ENCODE measurements at places on chromosomes 5 and 9. TPM values are rescaled to one million over a fixed set of nuclear protein-coding genes. Genes with fewer than 3 reads are reported as not detected.

- DNase-seq: no peak
These were observed 8.9 kb upstream of the ENTPD8 start for GRCh38 chr9:137449931-137450538.

DNA sequence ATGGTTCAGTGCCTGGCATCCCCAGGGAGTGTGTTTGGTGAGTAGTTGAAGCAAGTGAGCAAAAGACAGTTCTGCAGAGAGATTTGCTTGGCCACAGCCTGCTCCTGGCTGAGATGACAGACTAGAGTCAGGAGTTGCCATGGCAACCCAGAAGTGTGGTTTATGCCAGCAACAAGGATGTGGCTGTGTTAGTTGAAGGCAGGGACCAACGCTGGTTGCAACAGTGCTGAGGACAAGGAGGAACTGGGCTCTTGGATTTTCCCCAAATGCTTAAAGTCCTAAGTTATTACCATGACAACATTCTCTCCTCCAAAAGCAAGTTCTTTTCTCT lies 2.7 kb downstream of the NXNL2 start:
- no peak for DNase-seq

DNA sequence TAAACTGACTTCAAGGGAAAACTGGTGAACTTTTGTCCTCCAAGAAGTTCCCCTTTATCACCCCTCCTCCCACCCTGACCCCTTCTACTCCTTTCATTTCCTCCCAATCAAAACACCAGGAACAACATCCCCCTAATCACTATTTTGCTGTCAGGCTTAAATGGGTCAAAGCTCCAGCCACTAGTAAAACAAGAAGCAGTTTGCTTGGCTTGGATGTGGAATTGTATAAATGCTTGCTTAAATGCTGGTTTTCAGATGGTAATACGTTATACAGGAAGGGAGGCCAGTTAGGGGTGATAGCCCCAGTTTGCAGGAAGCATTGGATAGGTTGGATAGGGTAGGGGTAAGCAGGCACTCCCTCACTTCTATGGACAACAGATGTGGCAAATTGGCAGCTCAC lies 473.6 kb downstream of the AGTPBP1 start:
- no peak for DNase-seq

DNA sequence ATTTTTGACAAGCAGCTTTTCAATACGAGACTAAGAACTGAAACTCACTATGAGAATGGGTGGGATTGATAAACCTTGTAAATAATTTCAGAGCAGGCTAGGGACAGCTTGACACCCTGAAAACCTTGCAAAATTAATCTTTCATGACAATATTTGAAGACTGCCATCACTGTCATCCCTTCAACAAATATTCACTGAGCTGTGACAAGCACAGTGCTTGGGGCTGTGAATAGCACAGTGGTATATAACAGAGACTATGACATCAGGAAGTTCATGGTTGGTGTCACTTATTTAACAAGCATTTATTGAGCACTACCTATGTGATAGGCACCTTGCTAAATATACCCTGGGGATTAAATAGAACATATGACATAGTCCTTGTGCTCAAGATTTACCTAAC lies 741.0 kb upstream of the RIOK2 start:
- no peak for DNase-seq

Gene PDLIM4
- 18.0 TPM for polyA plus RNA-seq

Gene ZNF618
- polyA plus RNA-seq: 42.5 TPM

Gene DTWD2
- 13.2 TPM for polyA plus RNA-seq

- DNase-seq: no peak
These were observed 5.4 kb upstream of the SLC25A51 start for GRCh38 chr9:37909326-37909725.

GRCh38 chr9:2288309-2288708 lies 273.2 kb downstream of the SMARCA2 start:
- DNase-seq: no peak

Gene PDLIM7
- polyA plus RNA-seq: 95.5 TPM

Gene RNF208
- polyA plus RNA-seq: 14.9 TPM

- no peak for DNase-seq
These were observed 60.5 kb downstream of the GLDC start for GRCh38 chr9:6584881-6585597.

DNA sequence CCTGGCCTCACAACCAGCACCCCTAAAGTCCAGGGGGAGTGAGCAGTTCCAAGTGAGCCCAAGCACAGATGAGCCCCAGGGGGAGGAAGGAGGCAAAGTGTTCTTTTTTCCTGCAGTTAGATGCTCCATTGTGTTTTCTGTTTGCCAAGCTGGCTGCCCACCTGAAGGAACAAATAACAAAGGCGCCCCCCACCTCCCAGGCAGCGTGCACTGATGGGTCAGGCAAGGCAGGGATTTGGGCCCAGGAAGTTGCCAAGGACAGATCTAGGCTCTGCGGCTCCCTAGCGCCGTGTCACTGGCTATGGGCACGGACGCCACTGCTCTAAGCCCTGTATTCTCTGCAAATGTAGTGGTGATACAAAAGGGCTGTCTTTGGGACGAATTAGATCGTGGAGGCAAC lies 21.8 kb downstream of the FGF1 start:
- no peak for DNase-seq

DNA sequence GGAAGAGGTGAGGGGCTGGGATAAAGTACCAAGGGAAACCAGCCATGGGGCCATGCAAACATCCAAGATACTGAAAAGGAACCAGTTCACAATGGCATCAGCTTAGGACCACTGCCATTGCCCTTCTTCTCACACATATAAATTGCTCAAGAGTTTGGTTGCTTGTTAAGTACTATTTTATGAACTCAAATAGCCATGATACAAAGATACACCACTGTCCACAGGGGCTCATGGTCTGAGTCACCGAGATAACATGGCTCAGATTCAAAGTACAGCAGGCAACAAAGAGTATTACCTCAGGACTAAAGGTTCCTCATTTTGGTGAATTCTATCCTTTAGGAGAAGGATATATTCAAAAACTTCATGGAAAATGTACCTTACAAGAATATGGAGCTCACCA lies 55.6 kb downstream of the FANCC start:
- DNase-seq: no peak

GRCh38 chr9:86257391-86257790 lies 2.1 kb downstream of the C9orf153 start:
- no peak for DNase-seq

- no peak for DNase-seq
These were observed 21.7 kb upstream of the NSD1 start for GRCh38 chr5:177111720-177112394.

- no peak for DNase-seq
These were observed 51.1 kb upstream of the EGFL7 start for GRCh38 chr9:136611606-136612005.

Gene KIF20A
- 46.0 TPM for polyA plus RNA-seq

- DNase-seq: no peak
These were observed 175.8 kb downstream of the WDR70 start for GRCh38 chr5:37554938-37555337.

DNA sequence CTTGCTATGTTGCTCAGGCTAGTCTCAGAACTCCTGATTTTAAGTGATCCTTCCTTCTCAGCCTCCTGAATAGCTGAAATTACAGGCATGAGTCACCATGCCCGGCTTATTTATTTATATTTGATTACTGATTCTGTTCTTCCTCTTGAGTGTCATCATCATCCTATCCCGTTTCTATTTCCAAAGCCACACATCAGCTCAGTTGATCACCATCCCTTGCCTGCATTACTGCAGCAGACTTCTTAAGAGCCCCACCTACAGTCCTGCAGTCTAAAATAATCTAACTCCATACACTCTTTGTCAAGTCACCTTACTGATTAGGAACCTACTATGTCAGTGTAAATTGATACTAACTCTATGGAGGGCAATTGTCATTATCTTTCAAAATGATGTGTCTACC lies 138.9 kb upstream of the RAI14 start:
- DNase-seq: no peak

DNA sequence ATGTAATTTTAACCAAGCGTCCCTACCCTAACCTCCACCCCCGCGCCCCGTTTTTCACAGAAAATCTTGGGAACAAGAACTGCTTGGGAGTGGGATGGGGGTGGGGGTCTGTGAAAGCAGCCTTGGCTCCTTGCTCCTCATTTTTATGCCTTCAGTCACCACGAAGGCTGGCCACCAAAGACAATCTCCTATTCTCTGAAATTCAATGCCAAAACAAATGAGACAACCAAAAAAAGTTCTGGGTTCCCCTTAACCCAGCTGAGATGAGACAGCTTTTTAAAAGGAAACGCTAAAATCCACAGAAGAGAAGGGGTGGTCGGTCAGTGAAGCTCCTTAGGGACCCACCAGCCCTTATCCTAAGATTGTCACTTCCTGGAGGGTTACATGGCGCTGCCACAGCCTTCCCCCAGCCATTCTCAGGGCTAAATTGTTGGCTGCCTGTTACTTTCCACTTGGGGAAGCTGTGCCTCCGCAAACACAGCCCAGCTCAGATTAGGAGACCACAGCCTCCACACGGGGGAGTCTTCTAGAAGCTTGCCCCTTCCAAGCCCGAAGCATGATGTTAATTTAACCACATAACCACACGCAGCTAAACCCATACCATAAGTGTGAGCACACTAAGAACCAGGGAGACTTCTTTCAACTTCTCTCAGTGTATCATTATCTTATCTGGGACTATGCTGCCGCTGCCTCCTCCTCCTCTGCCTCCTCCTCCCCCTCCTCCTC lies 136.3 kb downstream of the FOXD1 start:
- DNase-seq: no peak

- no peak for DNase-seq
These were observed 229.8 kb downstream of the FANCC start for GRCh38 chr9:95087659-95088242.

DNA sequence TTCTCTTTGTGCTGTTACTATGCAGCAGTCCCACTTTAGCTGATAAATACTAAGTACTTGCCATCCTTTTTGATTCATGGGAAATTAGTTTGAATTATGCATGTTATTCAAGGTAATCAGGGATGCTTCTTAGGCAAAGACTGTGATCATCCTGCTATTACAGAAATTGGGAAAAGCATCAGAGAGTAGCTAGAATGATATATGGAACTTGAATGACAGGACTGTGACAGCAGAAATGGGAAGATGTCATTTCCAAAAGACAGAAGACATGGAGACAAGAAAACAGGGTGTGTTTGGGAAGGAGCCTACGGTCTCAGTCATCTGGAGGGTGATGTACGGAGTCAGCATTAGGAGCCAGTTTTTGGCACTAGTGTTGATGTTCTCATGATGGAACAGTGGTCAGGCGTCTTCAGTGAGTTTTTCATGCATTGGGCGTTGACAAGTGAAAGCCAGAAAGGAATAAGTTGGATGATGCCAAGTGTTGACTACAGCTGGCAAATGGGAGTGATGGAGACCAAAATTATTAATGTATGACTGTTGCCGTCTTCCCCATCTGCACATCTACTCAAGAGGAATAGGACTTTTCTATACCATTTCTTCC lies 70.4 kb downstream of the TMEM167A start:
- DNase-seq: no peak

Gene PDE4D
- polyA plus RNA-seq: 22.3 TPM

DNA sequence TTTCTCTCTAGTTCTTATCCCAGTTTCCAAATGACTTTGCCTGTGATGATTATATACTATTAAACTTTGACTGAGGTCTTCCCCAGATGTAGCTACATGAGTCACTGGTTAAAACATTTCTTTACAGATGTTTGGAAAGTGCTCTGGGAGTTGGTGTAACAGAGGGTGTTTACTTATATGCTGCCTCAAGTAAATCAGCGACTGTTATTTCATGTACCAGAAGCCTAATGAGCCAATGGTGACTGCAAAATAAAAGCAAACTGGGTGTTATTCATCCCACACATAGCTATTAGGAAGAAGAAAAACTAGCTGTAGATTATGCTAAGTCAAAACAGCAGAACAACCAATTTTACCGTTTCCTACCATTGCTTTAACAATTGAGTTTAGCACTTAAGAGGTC lies 929.7 kb upstream of the SEMA6A start:
- DNase-seq: no peak

Gene PCDHB8
- polyA plus RNA-seq: 1.5 TPM

GRCh38 chr9:99262949-99263418 lies 40.9 kb downstream of the SEC61B start:
- no peak for DNase-seq

GRCh38 chr5:121429761-121430160 lies 421.9 kb upstream of the FTMT start:
- DNase-seq: no peak

DNA sequence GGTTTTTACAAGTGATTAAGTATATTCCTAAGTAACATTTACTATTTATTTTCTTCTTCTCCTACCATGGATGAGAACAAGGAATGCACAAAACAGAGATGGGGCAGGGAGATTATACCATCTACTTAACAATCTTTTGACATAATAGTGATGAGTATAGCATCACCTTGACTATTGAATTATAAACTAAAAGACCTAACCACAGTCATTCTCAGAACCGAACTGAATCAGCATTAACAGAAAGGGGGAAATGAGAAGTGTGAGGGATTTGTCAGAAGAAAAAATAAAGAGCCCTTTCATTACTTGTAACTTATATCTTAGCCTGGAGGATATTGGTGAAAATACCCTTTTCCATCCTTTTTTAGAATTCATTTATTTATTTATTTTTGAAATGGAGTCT lies 21.9 kb downstream of the OR2Y1 start:
- DNase-seq: no peak

- DNase-seq: no peak
These were observed 46.5 kb downstream of the EPB41L4A start for GRCh38 chr5:112372543-112372942.

GRCh38 chr9:88831713-88832407 lies 159.4 kb upstream of the S1PR3 start:
- DNase-seq: no peak

Gene PROB1
- polyA plus RNA-seq: 1.7 TPM

- DNase-seq: no peak
These were observed 1967.0 kb upstream of the CDH9 start for GRCh38 chr5:29005386-29005785.

GRCh38 chr9:134947265-134947955 lies 29.7 kb upstream of the FCN1 start:
- no peak for DNase-seq

Gene LRRC14B
- not detected for polyA plus RNA-seq

- no peak for DNase-seq
These were observed 50.7 kb upstream of the TRAF1 start for GRCh38 chr9:120977321-120977720.

GRCh38 chr9:15889555-15889954 lies 336.7 kb downstream of the CCDC171 start:
- no peak for DNase-seq

Gene PFN3
- 0.91 TPM for polyA plus RNA-seq

GRCh38 chr9:78365748-78366697 lies 69.1 kb downstream of the PSAT1 start:
- DNase-seq: peak; percentile 16

Gene PHPT1
- polyA plus RNA-seq: 135 TPM

Gene CKMT2
- polyA plus RNA-seq: 11.1 TPM

GRCh38 chr5:55411876-55412275 lies 104.1 kb downstream of the MTREX start:
- no peak for DNase-seq

Gene LCP2
- polyA plus RNA-seq: 3.1 TPM

Gene HK3
- 0.30 TPM for polyA plus RNA-seq

- no peak for DNase-seq
These were observed 49.6 kb upstream of the CACNA1B start for GRCh38 chr9:137827908-137828526.

Gene ELAVL2
- 4.3 TPM for polyA plus RNA-seq

Gene SEC16A
- polyA plus RNA-seq: 51.9 TPM

Measured in left renal cortex interstitium (tissue), 4 donors.